ENCODE measurements at places on chromosomes 7 and 10. TPM values are rescaled to one million over a fixed set of nuclear protein-coding genes. Genes with fewer than 3 reads are reported as not detected.
A peak's percentile ranks its signal among the peaks of the same experiment; 100 is the strongest.

Gene C10orf90
- total RNA-seq, result not detected

Gene ENO4
- not detected for total RNA-seq

DNA sequence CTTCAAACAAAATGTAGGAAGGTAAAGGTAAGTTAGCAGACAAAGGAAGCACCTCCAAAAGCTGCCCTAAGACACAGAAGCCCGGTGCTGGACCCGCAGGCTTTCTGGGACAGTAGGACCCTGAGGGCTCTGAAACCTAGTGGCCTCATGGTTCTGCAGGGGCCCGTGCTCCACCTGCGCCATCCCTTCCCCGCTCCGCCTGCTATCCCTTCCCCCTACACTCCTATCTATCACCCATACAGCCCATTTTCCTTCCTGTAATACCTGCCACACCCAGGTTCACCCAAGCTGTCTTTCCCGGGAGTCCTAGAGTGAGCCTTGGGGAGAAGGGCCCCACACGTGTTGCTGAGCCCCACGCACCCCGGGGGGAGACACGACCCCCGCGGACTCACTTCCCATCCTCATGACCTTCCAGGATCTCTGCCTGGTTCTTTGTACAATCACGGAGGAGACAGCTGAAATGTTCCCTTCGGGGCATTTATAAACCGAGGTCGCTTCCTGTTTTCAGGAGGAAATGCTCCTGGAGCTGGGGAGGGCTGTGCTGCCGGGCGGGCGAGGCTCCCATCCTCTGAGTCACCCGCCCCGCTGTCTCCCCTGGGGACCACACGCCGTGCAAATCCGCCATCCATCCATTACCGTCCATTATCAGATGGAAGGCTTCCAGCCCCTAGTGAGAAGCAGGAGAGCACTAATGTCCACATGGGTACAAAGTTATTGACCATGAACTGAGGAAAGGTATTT, 251.7 kb upstream of the PITRM1 start:
- peak overlapping the region; percentile 85 for H3K27ac ChIP-seq
- H3K27me3 ChIP-seq, result no peaks in the 10 kb centered on the region
- DNase-seq, result peak; percentile 75

DNA sequence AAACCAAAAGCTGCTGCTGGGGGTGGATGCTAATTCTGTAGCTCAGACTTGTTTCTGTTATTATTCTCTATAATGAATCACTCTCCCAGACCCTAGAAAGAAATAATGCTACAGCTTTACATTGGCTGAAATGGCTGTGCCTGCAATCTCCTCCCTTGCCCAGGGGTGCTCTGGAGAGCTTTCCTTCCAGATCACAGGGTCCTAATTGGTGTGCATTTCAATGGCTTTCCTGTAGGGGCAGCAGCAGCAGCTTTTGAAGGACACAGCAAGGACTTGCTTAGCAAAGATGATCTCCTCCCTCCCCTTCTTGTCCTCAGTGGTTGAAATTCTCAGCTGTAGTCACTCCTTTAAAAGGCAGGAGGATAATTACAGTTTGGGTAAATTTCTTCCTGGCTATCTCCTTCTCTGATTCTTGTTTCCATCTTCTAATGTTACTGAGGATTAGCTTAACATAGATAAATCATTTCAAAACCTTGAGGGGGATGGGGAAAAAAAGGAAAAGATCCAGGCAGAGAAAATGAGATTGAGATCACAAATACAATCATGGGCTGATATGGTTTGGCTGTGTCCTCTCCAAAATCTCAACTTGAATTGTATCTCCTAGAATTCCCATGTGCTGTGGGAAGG, 120.2 kb upstream of the CTTNBP2 start:
- no peaks in the 10 kb centered on the region for H3K4me1 ChIP-seq
- no peaks in the 10 kb centered on the region for H3K27me3 ChIP-seq
- H3K27ac ChIP-seq, result no peak overlapping the region
- no peak overlapping the region for H3K4me3 ChIP-seq

DNA sequence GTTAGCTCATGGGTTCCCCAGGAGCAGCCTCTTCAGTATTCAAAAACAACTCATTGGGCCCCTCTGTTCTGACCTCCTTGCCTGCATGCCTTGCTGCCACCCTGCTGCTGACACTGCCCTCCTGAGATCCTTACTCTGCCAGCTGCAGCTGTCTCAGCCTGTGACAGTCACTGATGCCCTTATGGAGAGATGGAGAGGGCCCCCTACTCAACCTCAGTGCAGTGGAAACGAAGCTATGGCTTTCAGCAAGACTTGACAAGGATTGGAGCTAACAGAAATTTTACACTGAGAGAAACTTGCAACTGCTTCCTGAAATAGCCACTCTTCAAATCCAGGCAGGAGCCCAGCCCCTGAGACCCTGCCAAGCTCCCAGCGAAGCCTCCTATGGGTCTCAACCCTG, 678.3 kb upstream of the C7orf33 start:
- no peak for DNase-seq
- no peak overlapping the region for H3K4me3 ChIP-seq
- no peak overlapping the region for H3K27ac ChIP-seq
- no peaks in the 10 kb centered on the region for H3K4me1 ChIP-seq

DNA sequence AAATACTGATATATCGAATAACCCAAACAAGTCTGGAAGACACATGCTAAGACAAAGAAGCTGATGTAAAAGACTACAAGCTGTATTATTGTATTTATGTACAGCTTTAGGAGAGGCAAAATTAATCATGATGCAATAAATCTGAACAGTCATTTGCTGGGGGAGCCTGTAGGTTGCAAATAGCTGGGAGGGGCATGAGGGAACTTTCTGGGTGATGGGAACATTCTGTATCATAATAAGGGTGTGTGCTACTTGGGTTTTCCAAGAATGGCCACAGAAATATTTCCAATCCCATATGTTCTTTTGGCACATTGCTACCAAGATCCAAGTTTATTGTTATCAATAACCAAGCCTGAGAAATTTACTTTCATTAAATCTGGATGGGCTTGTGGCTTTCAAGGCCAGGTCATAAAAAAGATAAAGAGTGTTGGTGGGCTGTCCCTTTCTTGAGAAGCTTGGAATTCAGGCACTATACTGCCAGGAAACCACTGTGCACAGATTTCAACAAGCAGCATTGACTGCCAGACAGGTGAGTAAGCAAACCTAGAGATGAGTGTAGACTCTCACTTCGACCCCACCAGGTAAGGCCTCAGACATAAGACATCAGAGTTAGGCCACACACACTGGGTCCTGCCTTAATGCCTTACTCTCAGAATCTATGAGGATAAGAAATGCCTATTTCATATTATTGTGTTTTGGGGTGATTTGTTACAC, 629.7 kb upstream of the FZD8 start:
- no peaks in the 10 kb centered on the region for H3K27me3 ChIP-seq
- DNase-seq, result no peak
- no peak overlapping the region for H3K27ac ChIP-seq
- no peaks in the 10 kb centered on the region for H3K36me3 ChIP-seq
- no peak overlapping the region for H3K4me3 ChIP-seq

DNA sequence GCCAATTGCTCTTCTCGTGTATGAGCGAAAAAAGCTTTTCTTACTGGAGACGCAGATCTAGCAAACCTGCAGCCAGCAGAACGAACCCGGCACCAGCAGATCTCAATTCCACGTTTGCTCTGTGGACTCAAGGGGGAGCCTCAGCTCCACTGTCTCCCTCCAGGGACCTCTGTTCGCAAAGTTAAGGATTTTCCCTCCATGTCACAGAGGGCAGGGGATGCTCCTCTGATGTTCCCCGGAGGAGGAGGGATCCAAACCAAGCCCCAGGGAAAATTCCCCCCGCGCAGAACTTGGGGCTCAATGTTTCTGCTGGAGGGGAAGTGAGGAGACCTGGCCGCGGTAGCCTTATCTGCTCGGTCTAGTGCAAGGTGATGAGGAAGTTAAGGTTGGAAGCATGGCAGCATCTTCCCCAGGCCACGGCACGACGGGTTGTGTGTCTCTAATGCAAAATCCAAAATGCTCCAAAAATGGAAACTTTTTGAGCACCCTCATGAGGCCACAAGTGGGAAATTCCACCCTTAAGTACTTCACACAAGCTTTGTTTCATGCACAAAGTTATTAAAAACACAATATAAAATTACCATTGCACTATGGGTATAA, 9.0 kb downstream of the IQCE start:
- H3K27me3 ChIP-seq, result no peaks in the 10 kb centered on the region
- H3K4me3 ChIP-seq, result no peak overlapping the region
- peaks cover 16% of the 10 kb centered on the region for H3K36me3 ChIP-seq
- H3K27ac ChIP-seq, result no peak overlapping the region
- peak; percentile 40 for DNase-seq
- H3K4me1 ChIP-seq, result peaks cover 15% of the 10 kb centered on the region

- H3K27me3 ChIP-seq, result no peaks in the 10 kb centered on the region
- H3K4me1 ChIP-seq, result no peaks in the 10 kb centered on the region
- DNase-seq, result no peak
- no peak overlapping the region for H3K4me3 ChIP-seq
- H3K36me3 ChIP-seq, result no peaks in the 10 kb centered on the region
Observed at GRCh38 chr10:19431622-19432351, 383.2 kb downstream of the MALRD1 start.

- H3K36me3 ChIP-seq, result no peaks in the 10 kb centered on the region
- H3K4me3 ChIP-seq, result no peak overlapping the region
- peaks cover 17% of the 10 kb centered on the region for H3K27me3 ChIP-seq
- no peak for DNase-seq
Observed at GRCh38 chr10:27771231-27771630, 25.6 kb upstream of the MKX start.

Gene TMEM229A
- total RNA-seq, result not detected

GRCh38 chr10:133132473-133133291, 27.3 kb upstream of the KNDC1 start:
- peaks cover 7% of the 10 kb centered on the region for H3K27me3 ChIP-seq
- H3K4me1 ChIP-seq, result no peaks in the 10 kb centered on the region
- no peaks in the 10 kb centered on the region for H3K36me3 ChIP-seq
- no peak overlapping the region for H3K27ac ChIP-seq
- DNase-seq, result no peak
- H3K4me3 ChIP-seq, result no peak overlapping the region

DNA sequence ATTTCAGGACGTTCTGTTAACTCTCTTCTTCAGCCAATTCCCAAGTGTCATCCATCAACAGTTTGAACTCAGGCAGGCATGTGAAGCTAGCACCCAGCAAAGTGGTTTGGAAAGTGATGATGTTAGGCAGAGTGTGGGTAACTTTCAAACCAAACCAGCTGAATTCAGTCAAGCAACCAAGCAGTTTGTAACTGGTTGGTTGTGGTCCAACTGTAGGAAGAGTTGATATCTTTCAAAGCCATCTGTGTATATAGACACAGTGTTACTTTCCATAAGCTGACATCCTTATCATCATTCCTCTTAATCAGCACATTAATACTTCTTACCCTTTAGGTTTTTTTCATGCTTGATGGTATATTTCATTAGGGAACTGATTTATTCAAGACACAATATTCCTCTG, 72.2 kb upstream of the NUPR2 start:
- peaks cover 46% of the 10 kb centered on the region for H3K27me3 ChIP-seq
- no peaks in the 10 kb centered on the region for H3K36me3 ChIP-seq

DNA sequence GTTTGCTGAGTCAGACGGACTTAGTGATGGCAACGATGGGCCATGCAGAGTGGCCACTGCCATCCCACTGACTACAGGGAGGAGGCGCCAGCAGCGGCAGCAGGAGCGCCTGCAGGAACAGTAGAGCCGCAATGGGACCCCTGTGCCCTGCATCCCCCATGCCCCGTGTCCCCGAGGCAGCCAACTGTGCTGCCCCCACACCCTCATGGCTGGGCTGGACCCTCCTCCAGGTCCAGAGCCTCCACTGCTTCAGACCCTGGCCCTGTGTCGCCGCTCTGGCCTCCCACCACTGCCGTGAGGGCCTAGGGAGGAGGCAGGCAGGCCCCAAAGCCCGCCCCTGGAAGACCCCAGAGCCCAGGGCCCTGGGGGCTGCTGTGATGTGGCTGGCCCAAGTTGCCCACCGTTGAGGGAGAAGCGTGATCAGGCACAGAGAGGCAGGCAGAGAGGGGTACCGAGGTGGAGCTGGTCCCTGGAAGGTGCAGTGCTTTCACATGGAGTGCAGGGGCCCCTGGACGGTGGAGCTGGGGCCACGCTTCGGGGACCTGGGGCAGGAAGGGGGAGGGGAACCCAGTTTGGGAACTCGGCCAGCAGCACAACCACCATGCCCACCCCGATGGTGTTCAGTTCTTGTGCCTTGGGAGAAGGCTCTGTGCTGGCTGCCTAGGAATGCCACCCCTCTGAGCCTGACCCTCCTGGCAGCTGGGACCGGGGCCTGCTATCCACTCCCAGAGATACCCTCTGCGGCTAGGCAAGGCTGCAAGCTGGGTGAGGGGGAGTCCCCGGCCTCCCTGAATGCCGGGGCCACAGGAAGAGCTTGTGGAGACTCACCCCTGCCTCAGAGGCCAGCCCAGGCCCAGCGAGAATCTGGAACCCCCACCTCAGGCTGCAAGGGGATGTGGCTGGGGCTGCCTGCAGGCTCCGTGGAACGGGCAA, 32.6 kb downstream of the DKK1 start:
- H3K4me1 ChIP-seq, result no peaks in the 10 kb centered on the region
- H3K27me3 ChIP-seq, result no peaks in the 10 kb centered on the region
- H3K4me3 ChIP-seq, result no peak overlapping the region
- no peak overlapping the region for H3K27ac ChIP-seq

DNA sequence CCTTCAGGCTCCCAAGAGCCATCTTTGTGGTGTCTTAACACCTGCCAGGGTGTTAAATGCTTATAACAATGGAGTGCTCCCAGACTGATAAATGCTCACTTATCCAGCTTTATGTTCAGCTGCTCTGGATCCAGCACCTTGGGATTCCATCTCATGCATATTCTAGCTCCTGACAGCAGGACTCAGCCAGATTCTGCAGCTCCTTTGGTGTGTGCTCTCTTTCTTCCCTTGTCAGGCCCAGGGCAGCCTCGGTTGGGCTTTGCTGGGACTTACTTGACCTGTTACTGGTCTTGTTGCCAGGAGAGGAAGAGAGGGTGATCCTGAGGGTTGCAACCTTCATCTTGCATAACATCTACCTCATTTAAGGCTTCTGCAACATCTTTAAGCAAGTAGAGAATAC, 59.4 kb upstream of the CCNY start:
- H3K27me3 ChIP-seq, result no peaks in the 10 kb centered on the region
- no peak for DNase-seq
- no peak overlapping the region for H3K4me3 ChIP-seq
- no peaks in the 10 kb centered on the region for H3K4me1 ChIP-seq
- H3K36me3 ChIP-seq, result no peaks in the 10 kb centered on the region
- H3K27ac ChIP-seq, result no peak overlapping the region

DNA sequence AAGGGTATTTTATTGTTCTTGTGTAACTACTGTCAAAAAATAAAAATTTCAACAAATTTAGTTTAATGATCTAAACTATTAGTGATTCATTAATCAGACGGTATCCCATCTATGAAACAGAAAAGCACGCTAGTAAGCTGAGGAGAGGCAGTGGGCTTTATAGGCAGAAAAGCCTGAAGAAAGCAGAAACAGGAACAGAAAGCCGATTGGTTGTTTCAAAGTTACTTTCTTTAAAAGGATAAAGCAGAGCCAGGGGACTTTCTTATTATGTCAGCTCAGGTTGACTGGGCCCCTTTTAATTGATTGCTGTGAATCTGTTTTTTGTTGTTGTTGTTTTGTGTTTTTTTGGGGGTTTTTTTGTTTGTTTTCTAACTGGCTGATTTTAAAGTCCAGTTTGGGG, 105.5 kb downstream of the TES start:
- DNase-seq, result no peak
- no peaks in the 10 kb centered on the region for H3K27me3 ChIP-seq
- H3K36me3 ChIP-seq, result no peaks in the 10 kb centered on the region
- H3K4me1 ChIP-seq, result peaks cover 27% of the 10 kb centered on the region
- peak overlapping the region; percentile 81 for H3K27ac ChIP-seq
